ENCODE measurements at places on chromosomes 16 and 17. TPM values are rescaled to one million over a fixed set of nuclear protein-coding genes. Genes with fewer than 3 reads are reported as not detected.

The NGFR gene
- 6.3 TPM for total RNA-seq

The BAHCC1 gene
- 0.43 TPM for total RNA-seq

The HSD17B1 gene
- 0.59 TPM for total RNA-seq

The KRT25 gene
- not detected for total RNA-seq

The KCTD19 gene
- not detected for total RNA-seq

The CCL17 gene
- total RNA-seq = not detected

The HLF gene
- total RNA-seq = 0.02 TPM

The TAOK2 gene
- 40.0 TPM for total RNA-seq

The C17orf107 gene
- total RNA-seq = 0.07 TPM

The CCDC200 gene
- not detected for total RNA-seq

The DOC2B gene
- total RNA-seq = not detected

The FBXO39 gene
- total RNA-seq = not detected

The KRTAP4-9 gene
- total RNA-seq = 0.57 TPM

The MT1H gene
- not detected for total RNA-seq

The TMEM114 gene
- not detected for total RNA-seq

GRCh38 chr17:63641692-63642448 lies 19.7 kb downstream of the MAP3K3 start:
- no peak for DNase-seq

DNA sequence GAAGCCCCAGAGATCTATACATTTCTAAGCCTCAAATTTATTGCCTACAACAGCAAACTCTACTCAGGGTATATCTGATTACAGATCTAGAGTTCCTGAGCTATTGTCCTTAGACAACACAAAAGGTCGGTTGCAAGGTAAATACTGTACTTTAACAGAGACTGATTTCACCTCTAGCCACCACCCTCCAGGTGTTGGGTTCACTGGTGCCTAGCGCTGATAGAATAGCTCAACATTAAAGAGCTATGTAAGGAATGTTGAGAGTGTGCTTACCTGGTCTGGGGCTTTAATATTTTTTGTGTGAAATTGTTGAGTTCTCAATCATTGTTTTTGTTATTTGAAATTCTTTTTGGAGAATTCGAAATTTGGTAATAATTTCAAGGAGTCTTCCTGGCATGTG lies 277.0 kb upstream of the PSMD7 start:
- DNase-seq = no peak

DNA sequence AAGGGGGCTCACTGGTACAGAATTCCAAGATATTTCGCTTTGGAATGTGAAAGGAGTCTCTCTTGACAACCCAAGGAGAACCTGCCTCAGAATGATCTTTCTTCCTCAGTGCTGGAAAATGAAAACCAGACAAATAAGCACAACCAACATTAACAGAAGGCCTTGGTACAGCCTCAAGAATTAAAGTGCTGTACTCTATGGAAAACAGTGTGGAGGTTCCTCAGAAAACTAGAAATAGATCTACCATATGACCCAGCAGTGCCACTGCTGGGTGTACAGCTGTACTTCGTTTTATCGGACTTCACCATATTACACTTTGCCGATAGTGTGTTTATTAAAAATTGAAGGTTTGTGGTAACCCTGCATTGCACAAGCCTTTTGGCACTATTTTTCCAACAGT lies 25.2 kb downstream of the HLF start:
- DNase-seq = no peak

DNA sequence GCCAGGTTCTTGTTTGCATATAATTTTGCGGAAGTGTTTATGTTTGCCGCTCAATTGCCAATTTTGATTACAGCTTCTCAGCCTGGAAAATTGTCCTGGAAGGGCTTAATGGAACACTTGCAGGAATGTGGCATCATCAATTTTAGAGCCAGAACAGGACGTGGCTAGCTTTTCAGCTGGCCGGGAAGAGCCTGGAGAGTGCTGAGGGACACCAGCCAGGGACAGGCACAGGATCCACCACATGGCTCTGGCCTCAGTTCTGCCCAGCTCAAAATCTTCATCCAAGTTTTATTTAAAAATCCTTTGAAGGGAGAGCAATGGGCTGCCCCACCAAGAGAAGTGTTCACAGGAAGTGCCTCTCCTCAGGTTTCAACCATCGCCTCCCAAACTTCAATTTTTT lies 287.2 kb upstream of the HSBP1 start:
- no peak for DNase-seq

DNA sequence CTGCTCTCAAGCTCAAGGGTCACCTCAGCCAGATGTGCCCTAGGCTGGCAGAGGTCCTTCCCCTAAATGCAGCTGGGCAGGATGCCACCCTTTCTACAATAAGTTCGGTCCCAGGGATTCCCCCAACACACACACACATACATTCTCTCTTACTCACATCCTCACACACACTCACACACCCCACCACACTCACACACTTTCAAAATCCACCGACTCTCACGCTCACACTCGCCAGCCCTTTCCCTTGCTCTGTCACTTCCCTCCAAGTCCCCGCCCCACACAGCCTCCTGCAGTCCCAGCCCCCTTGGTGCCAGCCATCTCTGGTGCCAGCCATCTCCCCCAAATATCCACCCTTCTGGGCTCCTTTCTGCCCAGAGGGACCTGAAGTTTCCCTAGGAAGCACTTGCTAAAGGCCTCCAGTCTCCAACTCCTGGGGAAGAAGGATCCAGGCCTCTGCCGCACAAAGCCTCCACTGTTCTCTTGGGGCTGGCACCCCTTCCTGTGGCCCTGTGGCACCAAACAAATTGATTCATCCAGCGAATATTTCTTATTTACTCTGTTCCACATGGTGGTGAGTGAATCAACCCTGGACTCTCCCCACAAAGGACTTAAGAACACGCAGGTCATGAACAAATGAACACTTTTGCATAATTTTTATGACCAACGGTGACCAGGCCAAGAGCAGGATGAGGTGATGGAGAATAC lies 3.8 kb upstream of the USP36 start:
- DNase-seq = peak; percentile 43

DNA sequence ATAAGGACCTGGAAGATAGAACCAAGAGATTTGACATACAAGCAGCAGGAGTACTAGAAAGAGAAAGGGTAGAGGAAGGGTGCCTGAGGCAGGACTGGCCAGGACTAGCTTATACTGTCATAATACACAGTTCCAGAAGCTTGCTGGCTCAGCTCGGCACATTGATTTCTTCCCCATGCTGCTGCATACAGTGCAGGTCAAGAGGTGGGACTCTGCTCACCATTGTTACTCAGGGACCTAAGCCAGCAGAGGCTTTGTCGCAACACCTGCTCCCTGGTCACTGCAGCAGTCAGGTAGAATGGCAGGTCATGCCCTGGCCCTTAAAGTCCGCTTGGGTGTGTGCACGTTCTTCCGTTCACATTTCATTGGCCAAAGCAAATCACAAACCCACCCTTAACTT lies 32.8 kb downstream of the LDHD start:
- no peak for DNase-seq

DNA sequence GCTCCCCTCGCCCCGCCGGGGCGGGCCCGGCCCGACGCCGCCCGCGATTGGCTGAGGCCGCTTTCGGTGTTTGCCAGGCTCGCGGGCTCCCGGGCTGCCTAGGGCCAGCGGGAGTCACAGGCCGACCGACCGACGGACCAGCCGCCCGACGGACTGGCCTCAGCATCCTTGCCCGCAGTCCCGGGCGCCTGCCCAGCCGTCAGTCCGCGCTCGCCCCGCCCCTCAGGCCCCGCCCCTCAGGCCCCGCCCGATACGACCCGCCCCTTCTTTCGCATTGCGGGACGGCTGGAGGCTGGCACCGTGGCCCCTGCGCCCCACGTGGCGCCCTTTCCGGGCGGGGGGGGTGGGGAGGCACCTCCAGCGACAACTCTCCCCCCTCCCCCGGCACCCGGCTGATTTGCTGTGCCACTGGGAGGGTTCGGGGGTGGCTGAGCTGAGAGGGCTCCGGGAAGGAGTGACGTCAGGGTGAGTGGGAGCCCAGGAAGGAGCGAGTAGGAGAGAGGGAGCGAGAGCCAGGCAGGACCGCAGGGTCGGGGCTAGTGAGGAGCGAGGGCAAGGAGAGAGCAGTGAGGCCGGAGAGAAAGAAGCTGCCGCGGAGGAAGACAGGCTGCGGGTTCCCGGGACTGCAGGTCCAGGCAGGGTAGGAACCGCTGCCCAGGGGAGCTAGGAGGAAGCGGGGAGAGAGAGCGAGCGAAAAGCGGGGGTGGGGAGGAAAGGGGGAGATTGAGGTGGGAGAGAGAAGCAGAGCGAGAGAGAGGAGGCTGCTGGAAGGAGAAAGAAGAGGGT lies at the start of gene ASPHD1:
ASPHD1 (plus strand) TSS at position 387 of the 786 bp plus-strand sequence. CDS start 484 bp downstream, outside the sequence.
- DNase-seq = peak; percentile 89

- DNase-seq = no peak
These were observed 534.4 kb upstream of the CDH5 start for GRCh38 chr16:65831903-65832666.

GRCh38 chr16:81758376-81758775 lies 20.7 kb upstream of the PLCG2 start:
- DNase-seq = peak; percentile 52

- no peak for DNase-seq
These were observed 12.3 kb upstream of the CARMIL2 start for GRCh38 chr16:67632415-67633172.

DNA sequence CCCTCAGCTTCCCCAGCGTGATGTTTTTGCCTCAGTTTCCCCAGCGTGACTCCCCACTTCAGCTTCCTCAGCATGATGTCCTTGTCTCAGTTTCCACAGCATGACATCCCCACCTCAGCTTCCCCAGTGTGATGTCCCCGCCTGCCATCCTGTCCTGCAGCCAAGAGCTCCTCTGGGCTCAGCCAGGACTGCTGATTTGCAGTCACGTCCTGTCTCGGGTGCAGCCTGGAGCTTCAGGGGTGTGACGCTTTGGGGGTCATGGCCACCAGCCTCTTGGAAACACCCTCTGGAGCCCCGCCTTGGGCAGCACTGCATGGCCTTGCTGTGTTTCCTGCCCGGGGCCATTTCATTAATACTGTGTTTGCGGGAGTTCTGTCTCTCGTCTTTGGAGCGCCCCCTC lies 16.5 kb upstream of the NUDT16L1 start:
- no peak for DNase-seq

- DNase-seq = no peak
These were observed 32.9 kb upstream of the YPEL2 start for GRCh38 chr17:59298521-59298920.

DNA sequence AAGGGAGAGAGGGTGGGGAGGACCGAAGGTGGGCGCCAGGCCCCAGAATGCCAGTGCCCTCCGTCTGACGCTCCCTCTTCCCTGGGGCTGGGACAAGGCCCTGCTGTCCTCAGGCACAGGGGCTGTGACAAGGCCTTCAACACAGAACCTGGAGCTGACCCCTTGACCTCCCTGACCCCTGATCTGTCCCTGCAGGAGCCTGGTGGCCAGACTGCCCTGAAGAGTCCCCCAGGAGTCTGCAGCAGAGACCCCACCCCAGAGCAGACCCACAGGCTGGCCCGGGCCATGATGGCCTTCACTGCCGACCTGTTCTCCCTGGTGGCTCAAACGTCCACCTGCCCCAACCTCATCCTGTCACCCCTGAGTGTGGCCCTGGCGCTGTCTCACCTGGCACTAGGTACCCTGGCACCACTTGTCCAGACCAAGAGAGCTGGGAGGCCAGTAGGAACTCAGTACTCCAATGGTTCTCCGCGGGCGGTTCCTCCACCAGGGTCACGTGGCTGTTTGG lies 2.9 kb downstream of the SERPINF2 start:
- no peak for DNase-seq

GRCh38 chr16:87297918-87298631 lies 19.1 kb downstream of the C16orf95 start:
- DNase-seq = no peak

GRCh38 chr16:24769806-24770205 lies 40.4 kb downstream of the TNRC6A start:
- DNase-seq = no peak

DNA sequence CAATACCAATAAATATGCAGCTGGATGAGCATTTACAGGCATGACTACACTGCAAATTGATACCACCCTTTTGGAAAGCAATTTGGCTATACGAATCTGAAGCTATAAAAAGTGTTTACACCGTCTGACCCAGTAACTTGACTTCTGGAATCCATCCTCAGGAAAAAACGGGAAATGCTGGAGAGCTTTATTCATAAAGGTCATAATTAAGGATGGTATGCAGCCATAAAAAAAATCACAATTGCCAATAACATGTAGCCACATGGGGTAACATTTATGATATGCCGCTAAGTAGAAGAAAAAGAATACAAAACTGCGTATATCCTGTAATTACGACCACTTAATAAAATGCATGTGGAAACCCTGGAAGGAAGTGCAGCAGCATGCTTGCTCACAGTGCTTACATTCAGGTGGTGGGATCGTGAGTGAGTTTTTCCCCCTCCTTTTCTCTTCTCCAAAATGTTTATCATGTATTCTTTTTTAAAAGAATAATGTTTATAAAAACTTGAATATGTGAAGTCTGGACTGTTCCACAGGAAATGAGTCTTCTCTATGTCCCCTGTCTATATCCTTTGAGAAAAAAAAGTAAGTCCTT lies 34.2 kb downstream of the COPRS start:
- DNase-seq = no peak

DNA sequence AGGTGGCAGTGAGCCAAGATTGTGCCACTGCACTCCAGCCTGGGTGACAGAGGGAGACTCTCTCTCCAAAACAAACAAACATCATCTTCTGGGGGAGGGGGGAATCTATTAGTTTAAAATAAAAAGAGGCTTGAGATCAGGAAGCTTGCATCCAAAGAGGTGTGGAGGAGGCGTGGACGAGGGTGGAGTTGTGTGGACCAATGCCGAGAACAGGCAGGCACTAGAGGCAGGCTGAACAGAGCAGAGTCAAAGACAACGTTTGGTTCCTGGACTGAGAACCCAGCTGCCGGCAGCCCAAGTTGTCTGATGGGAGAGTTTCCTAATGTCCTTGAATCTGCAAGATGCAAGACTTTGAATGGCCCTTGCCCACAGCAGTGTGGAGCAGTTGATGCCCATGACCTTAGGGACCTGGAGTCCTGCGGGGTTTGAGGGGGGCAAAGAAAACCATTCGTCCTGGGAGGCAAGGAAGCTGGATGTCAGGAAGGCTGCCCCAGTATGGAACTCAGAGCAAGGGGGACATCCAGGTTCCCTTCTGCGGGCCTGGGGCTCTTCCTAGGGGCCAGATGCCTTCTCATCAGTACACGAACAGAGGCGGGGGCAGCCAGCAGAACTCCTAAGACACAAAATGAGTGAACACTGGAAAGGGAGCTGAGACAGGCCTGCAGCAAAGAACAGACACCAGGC lies 9.2 kb downstream of the TBC1D16 start:
- no peak for DNase-seq

DNA sequence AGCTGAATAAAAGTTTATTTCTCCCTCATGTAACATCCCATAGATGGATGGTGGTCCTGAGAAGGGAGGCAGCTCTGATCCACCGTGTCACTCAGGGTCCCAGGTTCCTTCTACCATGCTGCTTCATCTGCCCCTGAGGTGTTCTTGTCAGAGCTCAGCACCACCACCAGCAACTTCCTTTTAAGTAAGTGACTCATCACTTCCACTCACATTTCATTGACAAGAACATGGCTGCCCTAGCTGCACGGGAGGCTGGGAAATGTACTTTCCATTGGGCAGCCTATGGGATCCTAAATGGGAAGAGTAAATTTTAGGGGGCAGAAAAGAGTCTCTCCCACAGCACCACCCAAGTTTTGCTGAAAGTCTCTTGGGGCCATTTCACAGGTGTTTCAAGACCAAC lies 134.7 kb downstream of the USP31 start:
- peak; percentile 12 for DNase-seq

GRCh38 chr16:1812732-1813163 lies 13.9 kb downstream of the HAGH start:
- DNase-seq = peak; percentile 12

All from HT1080 (cell line).